Ascending aorta (tissue), 2 donors: ENCODE measurements at places on chromosomes 16 and 17. TPM values are rescaled to one million over a fixed set of nuclear protein-coding genes. Genes with fewer than 3 reads are reported as not detected.

Gene PIGW
- total RNA-seq: 6.0 TPM

Gene CCL1
- total RNA-seq: not detected

Gene TEX14
- total RNA-seq: not detected

Gene SOX15
- total RNA-seq: not detected

Gene ZG16
- total RNA-seq: 0.21 TPM

Gene MAP2K6
- 6.7 TPM for total RNA-seq

Gene FBXL19
- 66.9 TPM for total RNA-seq

Gene WFDC1
- 126 TPM for total RNA-seq

Gene GPR139
- total RNA-seq: not detected

Gene GNGT2
- not detected for total RNA-seq

Gene C17orf50
- total RNA-seq: not detected

Gene C16orf92
- not detected for total RNA-seq

Gene TPSD1
- total RNA-seq: 20.8 TPM

Gene TRPV2
- total RNA-seq: 26.1 TPM

Gene BBS2
- 29.4 TPM for total RNA-seq

Gene TMEM231
- total RNA-seq: 59.9 TPM

Gene SEZ6L2
- total RNA-seq: 0.21 TPM

Gene GLP2R
- total RNA-seq: not detected

Gene CACNG1
- not detected for total RNA-seq

Gene KRT28
- total RNA-seq: not detected

Gene WSCD1
- 11.4 TPM for total RNA-seq

Gene NGFR
- 53.0 TPM for total RNA-seq

Gene CDRT15
- total RNA-seq: not detected

Gene MSRB1
- 32.9 TPM for total RNA-seq

Gene WNT9B
- total RNA-seq: 5.6 TPM

Gene PIK3R5
- 42.0 TPM for total RNA-seq

Gene SLC5A11
- total RNA-seq: not detected

Gene CSNK1D
- 86.8 TPM for total RNA-seq
